ENCODE measurements at places on chromosomes 4 and X.

DNA sequence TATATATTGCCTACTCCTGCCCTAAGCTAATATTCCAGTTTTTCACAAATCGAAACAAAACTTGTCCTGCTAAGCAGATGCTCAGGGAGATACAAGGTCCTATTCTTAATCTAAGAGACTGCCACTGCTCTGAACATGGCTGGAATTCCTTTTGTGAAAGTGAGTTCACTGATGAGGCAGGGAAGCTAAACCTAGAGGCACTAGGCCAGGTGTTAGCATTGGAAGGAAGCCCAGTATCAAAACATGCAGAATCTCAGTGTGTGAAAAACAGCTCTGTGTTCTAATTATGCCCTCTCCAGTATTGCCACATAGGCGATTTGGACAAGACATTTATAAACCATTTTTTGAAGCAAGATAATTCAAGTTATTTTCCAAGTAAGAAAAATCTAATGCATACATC, 47.6 kb downstream of the ABCG2 start:
- DNase-seq: no peak

DNA sequence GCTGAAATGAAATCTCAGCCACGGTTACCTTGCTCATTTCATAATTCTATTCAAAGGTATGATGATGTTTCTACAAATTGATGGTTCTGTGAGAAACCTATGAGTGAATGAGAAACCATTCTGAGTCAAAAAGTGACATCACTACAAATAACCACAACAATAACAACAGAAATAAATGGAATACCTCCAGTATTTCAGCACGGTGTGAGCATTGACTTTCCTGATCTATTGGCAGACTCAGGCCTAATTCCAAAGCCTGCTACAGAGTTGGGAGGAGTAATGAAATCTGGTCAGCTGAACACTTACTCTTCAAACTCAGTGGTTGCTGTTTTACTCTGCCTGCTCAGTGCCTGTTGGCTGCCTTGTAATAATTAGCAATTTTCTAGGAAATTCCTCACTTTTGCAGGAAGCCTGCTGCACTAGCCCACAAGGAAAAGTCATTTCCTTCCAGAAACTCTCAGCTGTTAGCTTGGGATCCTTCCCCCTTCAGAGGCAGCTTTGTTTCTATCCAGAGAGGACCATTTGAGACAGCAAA, 18.8 kb upstream of the SYNPO2 start:
- peak; percentile 61 for DNase-seq

GRCh38 chrX:96480081-96480480, 204.6 kb upstream of the DIAPH2 start:
- DNase-seq: no peak

- no peak for DNase-seq
These were observed 25.4 kb upstream of the HPSE start for GRCh38 chr4:83360018-83360417.

Measured in hindlimb muscle (tissue), 1 donor.